ENCODE measurements at places on chromosomes 5 and 9. TPM values are rescaled to one million over a fixed set of nuclear protein-coding genes. Genes with fewer than 3 reads are reported as not detected.

- no peaks in the 10 kb centered on the region for H3K27me3 ChIP-seq
- no peak overlapping the region for H3K4me3 ChIP-seq
- H3K36me3 ChIP-seq, result no peaks in the 10 kb centered on the region
- no peaks in the 10 kb centered on the region for H3K4me1 ChIP-seq
- no peak overlapping the region for H3K27ac ChIP-seq
Measured at GRCh38 chr5:68446487-68446894, 230.9 kb downstream of the PIK3R1 start.

GRCh38 chr5:143801252-143801939, 10.6 kb upstream of the HMHB1 start:
- no peak overlapping the region for H3K27ac ChIP-seq
- H3K27me3 ChIP-seq, result no peaks in the 10 kb centered on the region
- no peak overlapping the region for H3K4me3 ChIP-seq
- no peaks in the 10 kb centered on the region for H3K36me3 ChIP-seq
- DNase-seq, result no peak
- H3K4me1 ChIP-seq, result no peaks in the 10 kb centered on the region

- no peak overlapping the region for H3K4me3 ChIP-seq
- no peaks in the 10 kb centered on the region for H3K36me3 ChIP-seq
- H3K27me3 ChIP-seq, result no peaks in the 10 kb centered on the region
- no peak for DNase-seq
- no peak overlapping the region for H3K27ac ChIP-seq
- H3K4me1 ChIP-seq, result no peaks in the 10 kb centered on the region
Measured at GRCh38 chr5:18000744-18001143, 366.5 kb downstream of the TAF11L14 start.

DNA sequence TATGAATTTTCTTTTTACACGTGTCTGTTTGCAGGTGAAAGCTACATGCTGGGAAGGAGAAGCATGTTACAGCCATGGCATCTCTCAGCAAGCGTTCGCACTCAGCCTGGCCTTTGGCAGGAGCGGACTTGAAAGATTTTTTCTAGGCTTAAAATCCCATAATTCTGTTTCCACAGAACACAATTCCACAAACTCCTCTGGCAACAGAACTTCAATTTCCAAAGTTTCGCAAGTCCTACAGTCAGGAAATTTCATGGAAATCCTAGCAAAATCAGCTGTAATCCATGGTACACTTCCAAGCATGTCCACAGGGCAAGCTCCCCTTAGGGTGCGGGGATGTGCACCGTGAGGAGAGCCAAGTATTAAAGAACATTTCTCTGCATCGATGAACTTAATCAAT, 35.9 kb downstream of the SUB1 start:
- no peaks in the 10 kb centered on the region for H3K4me1 ChIP-seq
- H3K27me3 ChIP-seq, result no peaks in the 10 kb centered on the region
- H3K36me3 ChIP-seq, result no peaks in the 10 kb centered on the region
- DNase-seq, result no peak
- H3K4me3 ChIP-seq, result no peak overlapping the region

DNA sequence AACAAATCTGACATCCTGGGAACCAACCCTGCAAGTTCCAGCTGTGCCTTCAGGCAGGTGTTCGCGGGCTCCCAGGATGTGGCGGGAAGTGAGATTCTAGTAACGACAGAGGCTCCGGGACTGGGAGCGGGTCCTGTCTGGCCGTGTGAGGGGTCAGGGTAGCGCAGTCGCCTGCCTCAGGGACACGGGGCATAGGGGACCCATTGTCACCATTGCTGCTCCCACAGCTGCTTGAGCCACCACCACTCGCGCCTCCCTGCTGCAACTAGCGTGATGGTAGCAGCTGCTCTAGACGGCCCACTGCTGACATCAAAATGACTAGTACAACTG, 468.5 kb downstream of the CDH9 start:
- DNase-seq, result no peak
- no peaks in the 10 kb centered on the region for H3K36me3 ChIP-seq
- H3K27me3 ChIP-seq, result no peaks in the 10 kb centered on the region
- H3K4me1 ChIP-seq, result no peaks in the 10 kb centered on the region
- no peak overlapping the region for H3K27ac ChIP-seq
- H3K4me3 ChIP-seq, result no peak overlapping the region

DNA sequence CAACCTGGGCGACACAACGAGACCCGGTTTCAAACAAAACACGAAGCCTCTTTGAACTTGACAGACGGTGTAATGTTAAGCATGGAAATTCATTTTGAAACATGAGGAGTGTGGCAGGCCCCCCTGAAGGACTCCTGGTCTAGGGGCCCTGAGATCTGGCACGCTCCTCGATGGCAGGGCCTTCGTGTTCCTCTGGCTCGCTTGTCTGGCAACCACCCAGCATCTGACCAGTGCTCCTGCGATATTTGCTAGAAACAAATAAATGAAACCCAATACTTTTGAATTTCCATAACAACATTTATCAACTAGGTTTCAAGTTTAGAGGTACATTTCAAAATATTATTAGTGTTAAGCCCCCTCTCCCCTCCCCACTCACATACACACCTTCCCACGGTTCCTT, 193.0 kb downstream of the ERCC6L2 start:
- no peaks in the 10 kb centered on the region for H3K27me3 ChIP-seq
- no peak overlapping the region for H3K27ac ChIP-seq
- peaks cover 8% of the 10 kb centered on the region for H3K4me1 ChIP-seq
- H3K4me3 ChIP-seq, result no peak overlapping the region
- no peak for DNase-seq

DNA sequence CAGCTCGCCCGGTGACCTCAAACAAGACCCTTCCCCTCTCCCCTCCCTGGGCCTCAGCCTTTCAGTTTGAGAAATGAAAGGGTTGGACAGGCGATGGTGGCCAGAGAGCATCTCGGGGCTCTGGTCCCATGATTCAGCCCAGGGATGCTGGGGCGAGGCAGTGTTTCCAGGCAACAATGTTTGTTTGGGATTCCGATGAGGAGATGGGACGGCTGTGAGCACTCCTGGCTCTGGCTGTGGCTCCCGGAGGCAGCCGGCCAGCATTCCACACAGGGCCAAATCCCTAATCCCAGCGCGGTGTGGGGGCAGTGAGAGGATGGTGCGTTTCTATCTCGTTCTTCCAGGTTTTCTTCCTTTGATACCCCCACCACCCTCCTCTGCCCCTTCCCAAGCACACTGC, 66.0 kb downstream of the HMCN2 start:
- H3K27me3 ChIP-seq, result no peaks in the 10 kb centered on the region
- H3K4me1 ChIP-seq, result peaks cover 5% of the 10 kb centered on the region
- no peak for DNase-seq
- H3K4me3 ChIP-seq, result no peak overlapping the region

DNA sequence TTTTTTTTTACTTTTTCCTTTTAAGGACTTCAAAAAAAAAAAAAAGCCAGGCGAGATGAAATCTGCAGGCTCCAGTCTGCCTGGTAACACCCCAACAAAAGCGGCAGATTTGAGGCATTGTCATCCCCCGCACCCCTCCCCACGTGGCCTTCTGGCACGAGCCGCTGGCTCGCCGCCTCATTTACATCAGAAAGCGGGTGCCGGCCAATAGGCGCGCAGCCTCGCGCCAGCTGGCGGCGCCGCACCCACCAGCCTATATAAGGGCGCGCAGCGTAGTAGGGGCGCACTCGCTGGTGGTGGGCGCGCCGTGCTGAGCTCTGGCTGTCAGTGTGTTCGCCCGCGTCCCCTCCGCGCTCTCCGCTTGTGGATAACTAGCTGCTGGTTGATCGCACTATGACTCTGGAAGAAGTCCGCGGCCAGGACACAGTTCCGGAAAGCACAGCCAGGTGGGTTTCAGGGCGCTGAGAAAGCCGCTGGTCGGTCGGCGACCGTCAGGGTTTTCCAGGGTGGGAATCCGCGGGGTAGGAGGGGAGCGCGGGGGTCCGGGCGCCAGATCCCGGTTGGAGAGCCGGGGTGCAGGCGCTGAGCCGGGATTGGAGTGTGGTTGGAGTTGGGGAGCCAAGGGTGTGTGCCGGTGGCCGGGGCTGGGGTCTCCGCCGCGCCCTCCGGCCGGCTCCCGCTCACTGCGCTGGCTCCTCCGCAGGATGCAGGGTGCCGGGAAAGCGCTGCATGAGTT, at the start of gene GADD45G:
Gene GADD45G, plus strand, starts transcription at position 284 of the 736 bp plus-strand sequence. Its CDS starts 110 bp downstream, at position 394.
- H3K27me3 ChIP-seq, result peaks cover 13% of the 10 kb centered on the region
- H3K4me3 ChIP-seq, result peak within 1 kb of the TSS; percentile 85
- DNase-seq, result peak; percentile 96
- H3K36me3 ChIP-seq, result no peaks in the 10 kb centered on the region
- H3K27ac ChIP-seq, result peak within 1 kb of the TSS; percentile 96

- no peak overlapping the region for H3K27ac ChIP-seq
- no peak for DNase-seq
- H3K36me3 ChIP-seq, result no peaks in the 10 kb centered on the region
- H3K4me3 ChIP-seq, result no peak overlapping the region
- H3K4me1 ChIP-seq, result peaks cover 4% of the 10 kb centered on the region
- peaks cover 6% of the 10 kb centered on the region for H3K27me3 ChIP-seq
Measured at GRCh38 chr5:56962286-56962685, 10.4 kb upstream of the MIER3 start.

- no peaks in the 10 kb centered on the region for H3K4me1 ChIP-seq
- no peaks in the 10 kb centered on the region for H3K27me3 ChIP-seq
Measured at GRCh38 chr5:80299601-80300000, 20.2 kb upstream of the SPZ1 start.

Gene GTF2H2
- total RNA-seq, result 52.6 TPM

Gene FAM221B
- not detected for total RNA-seq

Gene GMCL2
- total RNA-seq, result not detected

Gene PCDHA9
- 0.48 TPM for total RNA-seq

Gene ANKRD18B
- 9.4 TPM for total RNA-seq

Gene PLPP7
- 2.8 TPM for total RNA-seq

Gene UTP15
- 7.5 TPM for total RNA-seq

Gene C5orf34
- total RNA-seq, result 5.9 TPM

Gene C5orf52
- not detected for total RNA-seq

Measured in endodermal cell (in vitro differentiated cells).